ENCODE measurements at places on chromosomes 2 and 18.

DNA sequence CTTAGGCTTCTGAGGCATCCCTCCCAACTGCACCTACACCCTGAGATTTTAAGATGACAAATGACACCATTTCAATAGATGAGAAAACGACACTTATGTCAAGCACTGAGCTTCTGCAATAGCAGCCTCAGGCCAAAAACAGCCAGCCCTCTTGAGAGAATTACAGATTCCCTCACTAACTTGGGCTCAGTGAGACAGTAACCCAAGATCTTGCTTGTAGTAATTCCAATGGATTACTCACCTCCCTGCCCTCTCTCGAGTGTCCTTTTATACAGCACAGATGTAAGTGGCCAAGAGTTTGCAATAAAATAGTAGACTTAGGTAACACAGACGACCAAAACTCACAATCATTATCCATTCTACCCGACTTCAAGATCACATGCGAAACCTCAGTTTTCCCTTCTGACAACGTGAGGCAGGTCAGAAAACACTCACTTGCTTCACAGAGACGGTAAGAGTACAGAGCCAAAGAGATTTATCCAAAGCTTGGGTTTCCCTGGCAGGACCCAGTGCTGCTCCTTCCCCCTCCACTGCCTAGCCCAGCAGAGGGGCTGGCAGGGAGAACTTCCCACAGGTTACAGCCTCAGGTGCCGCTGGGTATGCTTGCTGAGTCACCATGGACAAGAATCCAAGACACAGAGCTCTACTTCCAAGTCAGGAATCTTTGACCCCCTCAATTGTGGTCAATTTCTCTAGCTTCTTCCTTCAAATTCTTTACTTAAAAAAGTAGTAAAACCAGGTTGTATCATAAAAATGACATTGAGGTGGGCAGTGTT is 181.4 kb downstream of the MYO5B start:
- DNase-seq: no peak

- DNase-seq: no peak
Observed at GRCh38 chr2:139228276-139228675, 448.1 kb upstream of the NXPH2 start.

DNA sequence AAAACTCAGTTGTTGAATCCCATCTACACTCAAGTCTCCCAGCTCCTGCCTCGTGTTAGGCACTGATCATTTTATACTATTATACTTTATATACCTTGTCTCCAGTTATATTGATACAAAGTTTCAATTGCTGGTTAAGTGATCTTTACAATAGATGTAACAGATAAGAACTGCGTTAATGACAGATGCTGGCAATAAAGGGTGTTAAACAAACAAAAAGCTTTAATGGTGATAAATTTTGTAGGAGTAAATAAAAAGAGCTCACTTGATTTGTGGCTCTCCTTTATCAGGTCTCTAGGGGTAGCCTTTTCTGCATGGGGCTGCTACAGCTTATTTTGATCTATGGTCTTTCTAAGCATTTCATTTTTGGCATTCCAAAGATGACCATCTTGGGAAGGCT is 106.9 kb upstream of the GAREM1 start:
- no peak for DNase-seq

DNA sequence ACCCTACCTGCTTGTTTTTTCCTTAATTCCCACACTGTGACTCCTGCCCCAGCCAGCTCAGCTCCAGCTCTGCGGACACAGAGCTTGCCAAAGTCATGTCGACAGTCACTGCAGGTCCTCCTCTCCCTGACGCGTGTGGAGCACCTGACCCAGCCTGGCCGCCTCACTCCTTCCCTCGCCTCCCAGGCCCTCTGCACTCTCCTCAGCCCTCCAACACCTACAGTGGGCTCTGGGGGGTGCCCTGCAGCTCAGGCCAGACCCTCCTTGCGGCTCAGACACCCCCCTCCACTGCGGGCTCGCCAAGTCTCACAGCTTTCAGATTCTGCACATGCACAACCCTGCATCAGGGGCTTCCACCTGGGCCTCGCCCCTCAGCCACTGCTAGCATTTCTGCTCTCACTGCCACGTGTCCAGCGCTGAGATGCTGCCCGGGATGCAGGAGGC is 68.3 kb downstream of the NDUFA10 start:
- DNase-seq: no peak

GRCh38 chr2:96499061-96499960 is 5.8 kb downstream of the NEURL3 start:
- no peak for DNase-seq

- DNase-seq: no peak
Observed at GRCh38 chr2:219071131-219071816, 10.6 kb upstream of the IHH start.

DNA sequence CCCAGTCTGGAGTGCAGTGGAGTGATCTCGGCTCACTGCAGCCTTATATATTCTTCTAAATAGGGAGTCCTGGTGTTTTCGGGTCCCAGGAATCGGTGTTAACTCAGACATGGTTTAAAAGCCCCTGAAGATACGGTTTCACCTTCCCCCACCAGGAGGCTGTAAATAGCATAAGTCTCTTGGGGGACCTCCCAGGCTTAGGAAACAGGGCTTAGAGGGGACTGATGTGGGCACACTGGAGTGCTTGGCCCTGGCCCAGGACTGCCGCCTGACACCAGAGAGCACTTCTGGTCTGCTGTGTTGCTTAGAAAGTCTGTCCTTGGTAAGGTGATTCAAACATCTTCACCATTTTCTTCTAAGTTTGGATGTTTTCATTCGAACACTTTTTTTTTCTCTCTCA is 39.7 kb upstream of the MAP4K4 start:
- no peak for DNase-seq

DNA sequence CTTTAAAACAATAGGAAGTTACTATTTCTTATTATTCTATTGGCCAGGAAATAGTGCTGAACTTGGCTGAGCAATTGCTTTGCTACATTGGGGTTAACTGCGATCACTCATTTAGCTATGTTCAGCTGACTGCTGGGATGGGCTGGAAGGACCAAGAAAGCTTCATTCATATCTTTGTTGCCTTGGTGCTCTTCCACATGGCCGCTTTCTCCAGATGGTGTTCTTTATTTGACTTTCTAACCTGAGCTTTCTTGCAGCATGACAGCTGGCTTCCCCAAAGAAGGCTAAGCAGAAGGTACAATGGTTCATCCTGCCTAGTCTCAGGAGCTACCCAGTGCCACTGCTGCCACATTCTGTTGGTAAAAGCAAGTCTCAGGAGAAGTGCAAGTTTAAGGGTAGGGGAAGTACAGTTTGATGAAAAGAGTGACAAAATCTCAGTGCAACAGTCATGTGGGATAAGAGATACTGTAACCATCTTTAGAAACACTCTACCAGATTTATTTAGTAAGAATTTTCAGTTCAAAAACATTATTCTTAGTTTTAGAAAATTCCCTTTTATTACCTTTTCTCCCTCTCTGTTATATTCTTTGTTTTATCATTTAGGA is 180.6 kb upstream of the RBMS1 start:
- no peak for DNase-seq

DNA sequence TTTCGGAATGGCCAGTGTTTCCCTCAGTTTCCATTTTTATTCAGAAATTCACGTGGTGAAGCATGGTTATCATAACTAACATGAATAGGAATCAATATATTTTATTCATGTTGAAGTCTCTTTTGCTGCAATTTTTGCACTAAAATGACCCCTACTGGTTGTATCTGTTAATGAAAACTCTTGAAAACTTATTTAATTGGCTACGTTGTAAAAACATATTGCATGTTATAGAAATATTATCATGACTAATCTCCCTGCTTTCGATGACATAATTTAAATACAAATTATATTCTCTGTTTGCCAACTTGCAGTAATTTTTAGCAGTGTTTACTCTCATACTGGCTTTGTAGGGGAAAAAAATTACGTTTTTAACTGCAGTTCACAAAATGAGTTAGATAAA is 3.5 kb downstream of the CRIM1 start:
- no peak for DNase-seq

- no peak for DNase-seq
Observed at GRCh38 chr2:22683914-22684313, 701.1 kb upstream of the KLHL29 start.

GRCh38 chr2:120880381-120880780 is 144.7 kb downstream of the GLI2 start:
- no peak for DNase-seq

DNA sequence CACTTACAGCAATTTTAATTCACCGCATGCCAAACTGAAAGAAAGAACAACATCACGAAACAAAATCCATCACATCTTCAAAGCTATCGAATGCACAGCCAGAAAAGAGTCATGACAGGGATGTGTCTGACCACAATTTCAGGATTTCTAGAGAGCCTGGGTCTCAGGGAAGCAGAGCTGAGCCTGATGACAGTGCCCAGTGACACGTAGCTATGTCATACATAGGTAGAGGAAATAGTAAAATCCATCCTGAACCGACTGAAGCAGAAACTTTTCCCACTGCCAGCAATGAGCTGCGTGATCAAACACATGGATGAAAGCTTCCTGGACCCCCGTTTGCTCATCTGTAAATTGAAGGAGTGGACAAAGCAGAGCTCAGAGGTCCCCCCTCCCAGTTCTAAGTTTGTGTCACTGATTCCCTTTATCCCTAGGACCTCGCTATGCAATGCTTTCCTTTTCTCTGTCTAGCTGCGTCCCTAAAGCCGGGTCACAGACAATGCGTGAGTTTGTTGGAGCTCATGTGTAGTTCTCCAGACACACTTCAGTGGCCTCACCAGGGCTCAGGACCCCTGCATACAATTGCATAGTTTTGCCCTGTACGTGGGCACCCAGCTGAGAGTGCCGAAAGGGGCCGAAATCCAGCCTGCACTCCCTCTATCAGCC is 37.6 kb downstream of the CCBE1 start:
- DNase-seq: no peak

GRCh38 chr2:20012282-20013125 is at the start of gene MATN3:
Gene MATN3, minus strand, starts transcription at chr2:20012668. Its CDS starts 37 bp downstream, at chr2:20012631.
- no peak for DNase-seq

GRCh38 chr2:54589340-54590215 is 133.5 kb downstream of the SPTBN1 start:
- no peak for DNase-seq

DNA sequence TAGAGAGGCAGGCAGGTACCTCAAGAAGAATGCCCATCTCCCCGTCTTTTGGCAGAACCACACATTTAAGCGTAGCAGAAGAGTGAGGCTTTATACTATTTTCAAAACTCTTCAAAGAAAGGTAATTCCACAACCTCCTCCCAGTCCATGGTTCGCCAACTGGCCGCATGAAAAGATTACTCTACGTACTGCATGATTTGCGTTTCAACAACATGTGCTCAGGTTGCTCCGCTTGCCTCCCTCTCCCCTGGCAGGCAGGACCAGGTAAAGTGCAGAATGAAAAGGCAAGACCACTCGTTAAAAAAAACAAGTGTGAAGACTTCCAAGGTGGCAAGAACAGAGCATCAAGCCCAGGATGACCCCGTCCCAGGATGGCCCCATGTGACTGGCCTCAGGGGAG is 143.7 kb downstream of the SP3 start:
- DNase-seq: no peak

DNA sequence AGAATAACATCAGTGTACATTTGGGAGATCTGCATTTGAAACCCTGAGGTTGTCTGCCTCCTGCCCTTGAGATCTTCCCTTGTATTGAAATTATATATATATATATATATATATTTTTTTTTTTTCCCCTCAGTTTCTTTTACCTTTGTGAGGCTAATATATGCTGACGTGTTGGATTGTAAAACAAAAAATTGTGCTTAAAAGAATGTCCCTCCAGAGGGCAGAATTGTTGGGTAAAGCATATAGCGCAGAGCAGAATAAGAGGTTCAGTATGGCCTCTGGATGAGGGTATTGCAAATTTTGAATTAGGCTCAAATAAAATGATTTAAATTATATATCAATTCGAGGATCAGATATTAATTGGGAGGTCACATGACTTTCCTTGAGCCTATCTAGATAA is 12.4 kb downstream of the NABP1 start:
- DNase-seq: no peak

- DNase-seq: no peak
Observed at GRCh38 chr2:201931951-201932350, 101.7 kb upstream of the FZD7 start.

GRCh38 chr2:99697811-99698568 is 208.2 kb upstream of the REV1 start:
- no peak for DNase-seq

DNA sequence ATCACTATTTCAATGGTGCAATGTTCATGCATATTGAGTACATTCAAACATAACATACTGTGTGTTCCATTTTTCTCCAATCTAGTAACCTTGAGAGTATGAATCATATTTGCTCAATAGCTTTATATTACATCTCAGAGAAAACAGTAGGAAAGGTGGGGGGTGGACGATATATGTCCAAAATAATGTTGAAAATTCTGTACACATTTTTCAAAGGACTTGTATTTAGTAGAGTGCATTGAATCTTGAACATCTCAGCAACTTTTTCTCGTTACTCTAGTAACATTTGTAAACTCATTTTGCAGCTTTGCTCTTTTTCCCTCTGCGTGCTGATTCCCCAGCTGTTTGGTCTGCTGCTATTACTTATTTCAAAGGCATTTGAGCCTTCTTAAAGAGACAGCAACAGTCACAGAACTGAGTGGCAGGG is 1487.0 kb downstream of the LRP1B start:
- DNase-seq: no peak

GRCh38 chr2:12066116-12066515 is 319.7 kb downstream of the LPIN1 start:
- DNase-seq: no peak

DNA sequence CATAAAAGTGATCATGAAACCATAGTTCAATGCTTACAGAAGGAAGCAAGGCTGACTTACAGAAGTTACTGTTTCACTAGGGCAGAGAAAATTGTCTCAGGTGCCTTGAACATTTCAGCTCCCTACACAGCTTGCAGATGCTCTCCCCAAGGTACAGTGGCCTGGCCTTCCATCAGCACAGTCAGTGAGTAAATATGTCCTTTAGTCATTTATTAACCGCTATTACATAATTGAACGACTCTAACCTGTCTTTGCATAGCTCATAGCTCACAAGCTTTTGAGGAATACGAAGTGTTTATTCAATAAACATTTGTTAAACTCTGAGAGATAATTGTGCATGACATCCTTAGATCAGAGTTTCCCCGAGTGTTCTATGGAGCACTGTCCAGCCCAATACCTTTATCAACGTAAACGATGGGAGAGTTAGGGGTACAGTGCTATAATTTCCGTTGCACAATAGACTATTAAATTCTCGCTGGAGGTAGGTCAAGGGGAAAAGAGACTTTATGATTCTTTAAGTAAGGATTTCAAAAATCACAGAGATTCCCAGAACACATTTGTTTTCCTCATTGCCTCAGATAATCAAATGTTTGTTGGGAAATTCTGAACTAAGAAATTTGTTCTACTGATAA is 677.8 kb downstream of the TSN start:
- no peak for DNase-seq

- no peak for DNase-seq
Observed at GRCh38 chr2:149732001-149732685, 144.6 kb upstream of the MMADHC start.

Measured in stimulated activated CD4-positive, alpha-beta T cell treated with anti-CD3 and anti-CD28 coated beads, TNF-alpha, amount 100 ng/mL, for 1 hour (primary cell).